ENCODE measurements at places on chromosomes 1 and 21. TPM values are rescaled to one million over a fixed set of nuclear protein-coding genes. Genes with fewer than 3 reads are reported as not detected.

The RRAGC gene
- total RNA-seq, result 14.6 TPM

The ZBTB8A gene
- total RNA-seq, result 0.17 TPM

The DPT gene
- not detected for total RNA-seq

The GUCA2B gene
- total RNA-seq, result not detected

The NKAIN1 gene
- not detected for total RNA-seq

The CLEC20A gene
- total RNA-seq, result not detected

The FOXO6 gene
- total RNA-seq, result 0.08 TPM

The TSPAN1 gene
- not detected for total RNA-seq

The CHIA gene
- not detected for total RNA-seq

The LHX8 gene
- not detected for total RNA-seq

The ACTA1 gene
- not detected for total RNA-seq

The CELA3A gene
- total RNA-seq, result not detected

The CYP4A11 gene
- not detected for total RNA-seq

The TCHH gene
- 0.17 TPM for total RNA-seq

The TINAGL1 gene
- total RNA-seq, result not detected

The SWT1 gene
- total RNA-seq, result 1.9 TPM

The ARTN gene
- total RNA-seq, result 0.15 TPM

The HTR6 gene
- not detected for total RNA-seq

The KRTAP7-1 gene
- not detected for total RNA-seq

The CELA3B gene
- total RNA-seq, result not detected

The SFN gene
- 0.21 TPM for total RNA-seq

The SLAMF9 gene
- total RNA-seq, result not detected

The S100A9 gene
- total RNA-seq, result not detected

The FAM110D gene
- not detected for total RNA-seq

The OR2G6 gene
- not detected for total RNA-seq

The TFAP2E gene
- 0.86 TPM for total RNA-seq

The LMOD1 gene
- total RNA-seq, result not detected

The OR2M3 gene
- total RNA-seq, result not detected

The RPTN gene
- total RNA-seq, result not detected

The GSTM1 gene
- not detected for total RNA-seq

The SPATA46 gene
- not detected for total RNA-seq

The SELENBP1 gene
- not detected for total RNA-seq

The SYPL2 gene
- total RNA-seq, result 0.13 TPM

The FMO2 gene
- not detected for total RNA-seq

The ATPAF1 gene
- 42.5 TPM for total RNA-seq

The ZNF691 gene
- 12.2 TPM for total RNA-seq

The OLFML2B gene
- total RNA-seq, result not detected

The RPL22 gene
- 399 TPM for total RNA-seq

The LCE1A gene
- not detected for total RNA-seq
